Natural killer cell (primary cell): ENCODE measurements at places on chromosomes 5 and 9.

DNA sequence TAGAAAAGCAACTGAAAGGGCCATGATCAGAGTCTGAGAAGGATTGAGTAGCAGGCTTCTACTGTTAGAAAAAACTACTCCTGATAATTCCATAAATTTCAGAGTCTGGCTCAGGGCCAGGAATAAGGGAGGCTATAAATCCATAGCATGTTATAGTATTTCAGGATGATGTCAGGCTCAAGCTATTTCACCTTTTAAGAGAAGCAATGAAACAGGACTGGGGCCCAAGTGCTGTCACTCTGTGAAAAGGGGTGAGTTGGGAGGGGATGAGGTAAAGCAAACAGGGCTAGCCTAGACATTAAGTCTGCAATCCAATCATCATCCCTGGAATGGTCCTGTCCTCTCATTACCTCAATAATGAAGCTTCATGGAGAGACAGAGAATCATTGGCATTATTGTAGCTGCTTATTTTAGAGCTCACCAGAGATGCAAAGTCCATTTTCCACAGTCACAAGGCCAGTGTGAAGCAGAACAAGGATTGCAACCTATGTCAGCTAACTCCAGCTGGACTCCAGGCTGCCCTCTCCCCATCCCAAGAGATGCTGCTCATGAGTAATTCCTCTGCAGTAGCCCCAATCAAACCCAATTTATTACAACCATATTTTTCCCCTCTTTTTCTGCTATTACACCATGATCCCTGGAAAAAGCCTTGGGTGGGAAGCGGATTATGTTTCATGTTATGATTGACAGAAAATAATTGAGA, 56.0 kb downstream of the PAPPA start:
- no peak for DNase-seq

- DNase-seq: no peak
Observed at GRCh38 chr5:567664-568060, 43.4 kb upstream of the SLC9A3 start.

GRCh38 chr9:22342491-22343217, 104.0 kb upstream of the DMRTA1 start:
- no peak for DNase-seq

DNA sequence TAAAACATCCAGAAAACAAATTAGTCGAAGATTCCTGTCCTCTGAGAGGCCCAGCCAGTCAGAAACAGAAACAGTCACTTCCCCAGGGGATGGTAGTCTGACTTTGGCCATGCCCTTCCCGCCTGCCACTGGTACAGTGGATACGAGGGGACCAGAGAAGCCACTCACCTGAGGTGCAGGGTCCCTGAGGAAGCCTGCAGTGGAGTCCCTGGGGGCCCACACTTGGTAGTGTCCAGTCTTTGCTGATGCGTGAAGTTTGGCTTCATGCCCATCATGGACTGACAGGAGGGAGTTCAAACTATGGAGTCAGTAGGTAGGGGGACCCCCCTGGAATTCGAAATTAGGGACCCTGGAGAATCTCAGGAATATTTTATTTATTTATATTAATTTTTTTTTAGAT, 147.5 kb downstream of the DAB2IP start:
- no peak for DNase-seq

- no peak for DNase-seq
Observed at GRCh38 chr5:16606628-16607027, 10.2 kb downstream of the RETREG1 start.

- DNase-seq: no peak
Observed at GRCh38 chr9:138069731-138070456, 192.3 kb downstream of the CACNA1B start.

DNA sequence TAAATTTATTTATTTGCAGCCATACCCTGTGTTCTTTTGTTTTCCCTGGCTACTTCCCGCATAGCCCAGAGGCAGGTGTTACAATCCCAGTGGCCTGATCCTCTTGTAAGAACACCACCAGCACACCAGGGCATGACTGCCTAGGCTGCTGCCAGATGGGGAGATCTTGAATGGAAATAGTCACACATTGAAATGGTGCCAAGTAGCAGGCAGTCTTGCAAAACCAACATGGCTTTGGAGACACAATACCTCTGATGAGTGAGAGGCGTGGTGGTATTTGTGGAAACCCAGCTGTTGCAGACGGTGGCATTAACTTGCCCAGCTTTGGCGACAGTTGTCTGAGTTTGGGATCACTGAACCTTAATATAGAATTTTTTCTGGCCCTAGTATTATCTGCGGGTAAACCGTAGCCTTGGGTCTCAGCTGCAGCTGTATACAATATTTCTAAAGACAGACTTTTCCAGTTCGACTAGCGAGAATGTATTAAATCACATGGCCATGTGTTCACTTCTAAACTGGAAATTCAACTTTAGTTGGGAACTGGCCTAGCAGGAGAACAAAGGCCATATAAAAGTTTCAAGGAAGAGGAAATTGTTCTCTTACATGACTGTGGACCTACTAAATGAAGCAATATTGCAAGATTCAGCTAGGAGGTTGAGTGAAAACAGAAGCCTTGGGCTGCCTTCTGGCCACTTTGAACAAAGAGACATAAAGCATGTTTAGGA, 277.0 kb downstream of the SMARCA2 start:
- no peak for DNase-seq

- DNase-seq: no peak
Observed at GRCh38 chr5:78547731-78548615, 100.6 kb downstream of the LHFPL2 start.
